ENCODE measurements at places on chromosomes 2 and 18.

- peak; percentile 94 for DNase-seq
Measured at GRCh38 chr18:12838178-12838634, 45.8 kb downstream of the PTPN2 start.

DNA sequence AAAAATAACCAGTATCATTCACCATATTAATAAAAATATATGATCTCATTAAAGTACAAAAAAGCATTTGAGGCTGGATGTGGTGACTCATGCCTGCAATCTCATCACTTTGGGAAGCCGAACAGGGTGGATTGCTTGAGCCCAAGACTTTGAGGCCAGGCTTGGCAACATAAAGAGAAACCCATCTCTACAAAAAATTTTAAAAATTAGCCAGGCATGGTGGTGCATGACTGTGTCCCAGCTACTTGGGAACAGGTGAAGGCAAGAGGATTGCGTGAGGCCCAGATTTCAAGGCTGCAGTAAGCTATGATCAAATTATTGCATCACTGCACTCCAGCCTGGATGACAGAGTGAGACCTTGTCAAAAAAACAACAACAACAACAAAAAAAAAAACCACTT lies 75.9 kb downstream of the RAD51AP2 start:
- DNase-seq, result peak; percentile 23

DNA sequence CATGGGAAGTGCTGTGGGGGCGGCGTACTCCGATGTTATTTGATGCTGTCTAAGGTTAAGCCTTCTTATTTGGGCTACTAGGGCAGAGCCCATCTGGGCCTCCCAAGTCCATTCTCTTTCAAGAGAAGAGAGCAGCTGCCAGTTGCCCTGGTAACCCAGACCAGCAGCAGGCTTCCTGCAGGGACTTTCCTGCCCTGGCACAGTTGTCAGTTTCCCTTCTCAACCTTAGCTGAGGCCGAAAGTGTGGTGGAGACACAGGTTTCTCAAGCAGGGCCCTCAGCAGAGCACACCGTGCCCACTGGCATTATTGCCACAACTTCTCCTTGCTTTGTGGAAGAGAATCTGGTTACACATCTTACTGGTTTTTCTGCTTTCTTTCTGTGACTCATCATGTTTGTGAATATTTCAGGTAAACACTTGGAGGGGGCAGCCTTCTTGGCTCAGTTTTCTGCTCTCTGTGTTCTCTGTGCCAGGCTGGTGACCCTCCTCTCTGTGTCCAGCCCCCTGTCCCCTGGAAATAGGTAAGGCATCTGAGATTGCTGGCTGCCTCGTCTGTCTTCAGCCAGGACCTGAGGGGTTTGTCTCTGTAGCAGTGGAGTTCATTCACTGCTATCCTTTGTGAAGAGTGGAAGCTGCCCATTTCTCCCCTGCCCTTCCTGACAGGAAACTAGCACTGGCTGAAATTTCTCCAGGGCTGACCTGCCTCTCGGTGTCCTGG lies 111.0 kb downstream of the B3GNT2 start:
- peak; percentile 14 for DNase-seq

- no peak for DNase-seq
Measured at GRCh38 chr18:32333781-32334180, 136.9 kb downstream of the GAREM1 start.

- DNase-seq, result no peak
Measured at GRCh38 chr2:33494155-33494779, 17.8 kb downstream of the RASGRP3 start.

- DNase-seq, result no peak
Measured at GRCh38 chr2:10466801-10467200, 18.7 kb upstream of the ODC1 start.

DNA sequence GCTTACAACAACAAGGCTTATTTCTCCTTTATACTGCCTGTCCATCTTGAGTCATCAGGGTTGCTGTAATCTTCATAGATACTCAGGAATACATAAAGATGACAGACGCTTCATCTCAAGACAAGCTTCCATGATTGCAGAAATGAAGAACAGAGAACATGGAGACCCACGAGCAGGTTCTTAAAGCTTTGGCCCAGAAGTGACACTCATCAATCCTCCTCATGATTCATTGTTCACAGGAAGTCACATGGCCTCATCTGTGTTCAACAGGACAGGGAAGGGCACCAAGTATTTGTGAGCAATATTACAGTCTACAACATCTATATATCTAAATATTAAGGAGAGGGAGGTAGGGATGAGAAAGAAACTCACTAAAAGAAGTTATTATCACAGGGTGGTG lies 36.5 kb upstream of the PGAP1 start:
- DNase-seq, result no peak

- no peak for DNase-seq
Measured at GRCh38 chr2:140348826-140349225, 1568.6 kb upstream of the NXPH2 start.

GRCh38 chr18:58026395-58026794 lies 17.6 kb upstream of the NEDD4L start:
- no peak for DNase-seq

DNA sequence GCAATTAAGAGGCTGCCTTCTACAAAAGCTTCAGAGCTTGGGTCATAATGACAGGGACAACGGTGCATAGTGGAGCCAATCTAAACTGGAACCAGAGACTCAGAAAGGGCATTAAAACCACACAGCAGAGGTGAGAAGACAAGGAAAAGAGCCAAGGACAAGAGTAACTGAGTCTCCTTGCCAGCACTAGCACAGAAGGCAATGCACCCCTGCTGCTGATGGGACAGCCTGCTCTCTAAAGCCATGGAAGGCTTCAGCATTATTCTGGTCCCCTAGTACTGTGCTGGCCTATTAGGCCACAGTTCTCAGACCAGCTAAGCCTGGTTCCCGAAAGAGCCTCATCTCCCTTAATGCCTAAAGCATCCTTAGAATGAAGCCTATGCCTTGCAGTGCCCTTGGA lies 15.5 kb downstream of the MYO5B start:
- no peak for DNase-seq

GRCh38 chr2:225274751-225275150 lies 124.8 kb upstream of the NYAP2 start:
- peak; percentile 17 for DNase-seq

GRCh38 chr2:237253046-237253702 lies 160.8 kb downstream of the COL6A3 start:
- DNase-seq, result no peak

- DNase-seq, result no peak
Measured at GRCh38 chr2:97728091-97728731, 14.8 kb downstream of the ZAP70 start.

GRCh38 chr2:8867363-8867762 lies 29.9 kb upstream of the KIDINS220 start:
- DNase-seq, result no peak

DNA sequence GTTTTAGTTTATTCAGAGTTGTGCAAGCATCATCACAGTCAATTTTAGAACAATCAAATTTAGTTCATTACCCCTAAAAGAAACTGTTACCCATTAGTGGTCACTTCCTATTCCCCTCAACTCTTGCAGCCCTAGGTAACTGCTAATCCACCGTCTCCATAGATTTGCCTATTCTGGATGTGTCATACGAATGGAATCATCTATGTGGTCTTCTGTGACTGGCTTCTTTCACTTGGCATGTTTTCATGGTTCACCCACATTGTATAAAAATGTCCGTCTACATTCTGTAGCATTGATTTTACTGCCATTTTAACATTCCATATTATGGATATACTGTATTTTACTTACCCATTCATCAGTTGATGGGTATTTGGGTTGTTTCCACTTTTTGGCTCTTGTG lies 5.3 kb upstream of the CEP68 start:
- DNase-seq, result no peak

DNA sequence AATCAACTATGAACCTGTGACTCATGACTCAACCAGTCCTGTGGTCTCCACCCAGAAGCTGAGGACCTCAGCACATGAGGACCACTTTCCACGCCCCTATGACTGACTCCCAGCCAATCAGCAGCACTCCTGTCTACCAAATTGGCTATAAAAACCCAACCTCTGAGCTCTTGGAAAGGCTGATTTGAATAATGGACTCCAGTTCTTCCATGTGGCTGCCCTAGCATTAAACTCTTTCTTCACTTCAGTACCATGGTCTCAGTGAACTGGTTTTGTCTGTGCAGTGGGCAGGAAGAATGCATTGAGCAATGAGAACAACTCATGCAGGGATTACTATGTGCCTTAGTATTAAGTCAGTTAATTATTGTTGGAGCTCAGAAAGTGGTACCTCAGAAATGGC lies 78.3 kb downstream of the CMPK2 start:
- peak; percentile 14 for DNase-seq

GRCh38 chr2:101295895-101296294 lies 12.6 kb downstream of the RNF149 start:
- peak; percentile 56 for DNase-seq

- DNase-seq, result no peak
Measured at GRCh38 chr2:121173112-121173511, 111.9 kb downstream of the TFCP2L1 start.

DNA sequence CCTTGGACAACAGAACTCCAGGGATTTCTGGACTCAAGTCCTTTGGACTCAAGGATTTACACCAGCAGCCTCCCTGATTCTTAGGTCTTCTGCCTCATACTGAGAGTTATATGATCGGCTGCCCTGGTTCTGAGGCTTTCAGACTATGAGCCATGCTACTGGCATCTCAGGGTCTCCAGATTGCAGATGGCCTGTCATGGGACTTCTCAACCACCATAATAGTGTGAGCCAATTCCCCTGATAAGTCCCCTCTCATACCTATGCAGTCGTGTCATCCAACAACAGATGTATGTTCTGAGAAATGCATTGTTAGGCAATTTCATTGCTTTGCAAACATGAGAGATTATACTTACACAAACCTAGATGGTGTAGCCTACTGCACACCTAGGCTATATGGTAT lies 61.4 kb upstream of the MSTN start:
- peak; percentile 47 for DNase-seq

DNA sequence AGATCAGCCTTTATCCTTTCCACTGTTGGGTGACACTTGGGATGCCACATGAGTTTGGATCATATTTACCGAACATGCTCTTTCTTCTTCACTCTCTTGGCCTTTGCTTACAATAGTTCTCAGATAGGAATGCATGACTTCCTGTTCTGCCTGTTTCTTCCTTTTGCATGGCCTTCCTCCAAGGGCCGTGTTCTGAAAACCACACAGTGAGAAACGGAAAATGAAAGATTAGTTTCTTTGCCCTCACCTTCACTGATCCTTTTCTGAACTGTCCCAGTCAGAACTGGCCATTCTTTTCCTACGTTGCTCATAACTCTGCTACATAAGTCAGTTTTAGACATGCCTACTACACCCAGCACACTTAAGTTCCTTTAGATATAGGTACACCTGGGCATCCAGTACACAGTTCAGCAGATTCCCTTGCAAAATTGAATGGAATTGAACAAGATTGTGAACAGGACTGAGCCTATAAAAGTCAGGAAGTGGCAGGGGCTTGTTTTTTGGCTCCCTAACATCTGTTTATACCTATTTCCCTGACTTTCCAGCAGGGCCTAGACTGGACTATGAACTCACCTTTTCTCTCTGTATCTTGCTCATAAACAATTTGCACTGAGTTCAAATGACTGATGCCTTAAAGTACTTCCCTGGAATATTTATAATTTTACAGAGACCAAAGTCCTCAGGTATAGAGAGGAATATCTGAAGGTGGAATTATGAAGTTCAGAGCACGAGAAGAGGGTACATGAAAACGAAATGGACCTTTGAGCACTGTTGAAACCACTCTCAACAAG lies 186.4 kb upstream of the ST6GAL2 start:
- DNase-seq, result peak; percentile 47

GRCh38 chr18:49332706-49333406 lies 127.6 kb downstream of the DYM start:
- DNase-seq, result no peak

GRCh38 chr2:203590496-203590895 lies 55.4 kb upstream of the RAPH1 start:
- no peak for DNase-seq

GRCh38 chr2:4695281-4695861 lies 992.0 kb downstream of the DCDC2C start:
- no peak for DNase-seq

DNA sequence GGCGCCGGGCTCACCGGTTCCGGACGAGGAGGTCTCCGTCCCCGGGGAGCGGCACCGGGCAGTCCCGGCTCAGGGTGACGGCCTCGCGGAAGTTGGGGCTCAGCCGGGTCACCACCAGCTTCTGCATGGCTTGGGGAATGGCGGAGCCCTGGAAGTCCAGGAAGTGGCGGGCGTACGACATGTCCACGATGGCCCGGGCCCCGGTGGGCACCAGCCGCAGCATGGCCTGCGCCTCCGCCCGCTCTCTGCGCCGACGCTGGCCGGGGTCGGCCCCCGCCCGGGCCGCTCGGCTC lies 157 bp downstream of the PTGR3 start:
- no peak for DNase-seq

DNA sequence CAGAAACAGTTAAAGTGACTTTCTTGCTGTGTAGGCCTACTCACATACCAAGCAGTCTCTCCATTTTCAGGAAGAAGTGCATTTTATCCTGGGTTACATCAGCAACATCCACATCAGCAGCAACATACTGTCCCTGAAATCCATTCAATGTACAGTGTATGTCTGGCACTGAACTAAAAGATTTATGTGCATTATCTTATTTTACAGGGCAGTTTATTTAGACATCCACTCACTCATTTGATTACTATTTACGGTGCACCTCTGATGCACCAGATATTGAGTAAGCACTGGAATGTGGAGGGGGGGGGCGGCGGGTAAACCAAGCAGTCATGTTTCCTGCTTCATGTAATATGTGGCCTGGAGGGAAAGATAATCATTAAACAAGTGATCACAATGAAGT lies 1128.2 kb downstream of the BCL11A start:
- no peak for DNase-seq

DNA sequence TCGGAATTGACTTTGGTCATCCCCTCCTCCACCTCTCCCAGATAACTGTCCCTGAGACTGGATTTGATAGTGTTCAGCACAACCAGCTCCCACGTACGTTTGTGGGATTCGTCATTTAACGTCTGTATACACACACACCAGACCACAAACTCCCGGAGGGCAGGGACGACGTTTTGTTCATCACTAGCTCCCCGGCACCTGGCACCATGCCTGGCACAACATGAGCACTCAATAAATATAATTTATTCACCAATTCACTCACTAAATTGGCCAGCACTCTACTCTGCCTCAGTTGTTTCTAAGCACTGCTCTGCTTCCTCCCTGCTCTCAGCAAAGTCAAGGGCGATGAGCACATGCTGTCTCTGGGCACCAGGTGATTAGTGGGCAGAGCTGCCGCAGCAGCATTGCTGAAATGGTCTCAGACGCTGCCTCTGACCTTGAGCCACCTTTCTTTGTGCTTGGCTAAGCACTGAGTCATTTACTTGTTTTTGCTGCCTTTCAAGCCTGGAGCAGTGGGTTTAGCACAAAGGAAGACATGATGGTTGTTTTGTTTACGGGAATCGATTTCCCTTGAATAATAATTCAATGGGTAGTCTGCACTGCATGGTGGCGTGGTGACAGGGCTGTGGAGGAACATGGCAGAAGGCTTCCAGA lies 19.3 kb upstream of the LOXHD1 start:
- peak; percentile 13 for DNase-seq

DNA sequence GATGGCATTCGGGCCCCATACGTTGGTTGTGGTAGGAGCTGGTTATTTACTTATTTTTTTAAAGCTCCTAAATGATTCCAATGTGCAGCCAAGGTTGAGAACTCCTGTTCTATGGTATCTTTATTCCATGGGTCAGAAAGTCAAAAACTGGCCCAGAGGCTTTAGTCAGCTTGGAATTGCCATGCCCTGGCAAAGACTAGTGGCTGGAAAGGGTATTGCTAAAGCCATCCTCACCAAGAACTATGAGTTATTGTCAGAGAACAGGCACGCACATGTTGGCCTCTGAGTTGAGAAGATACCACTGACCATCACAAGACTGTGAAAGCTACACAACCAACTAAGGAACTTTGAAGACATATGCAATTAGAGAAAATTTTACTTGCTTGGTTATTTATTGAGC lies 47.9 kb upstream of the ACMSD start:
- no peak for DNase-seq

- no peak for DNase-seq
Measured at GRCh38 chr2:218780046-218780445, 1.9 kb upstream of the CYP27A1 start.
